Left ventricle myocardium superior (tissue), 1 donor: ENCODE measurements at places on chromosomes 3 and 15. TPM values are rescaled to one million over a fixed set of nuclear protein-coding genes. Genes with fewer than 3 reads are reported as not detected.

Gene IRAK2
- 1.3 TPM for total RNA-seq

- DNase-seq, result peak; percentile 72
These were observed 5.9 kb upstream of the KLHL25 start for GRCh38 chr15:85800478-85801123.

DNA sequence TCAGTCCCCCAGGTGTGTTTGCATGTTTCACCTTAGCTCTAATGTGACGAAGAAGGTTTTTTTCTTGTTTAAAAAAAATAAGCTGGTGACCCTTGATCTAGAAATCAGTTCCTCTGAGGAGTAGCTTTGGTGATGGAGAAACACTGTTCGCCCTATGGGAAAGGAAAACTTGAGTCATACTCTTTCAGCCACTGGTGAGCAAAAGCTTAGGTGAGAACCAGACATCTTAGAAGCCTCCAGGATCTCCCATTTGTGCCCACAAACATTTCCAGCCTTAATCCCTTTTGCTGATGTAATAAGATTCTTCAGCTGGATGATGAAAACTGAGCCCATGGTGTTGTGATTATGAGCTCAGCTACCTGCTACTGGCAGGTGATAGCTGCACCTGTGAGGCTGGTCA, 37.8 kb downstream of the SLC27A2 start:
- no peak for DNase-seq

DNA sequence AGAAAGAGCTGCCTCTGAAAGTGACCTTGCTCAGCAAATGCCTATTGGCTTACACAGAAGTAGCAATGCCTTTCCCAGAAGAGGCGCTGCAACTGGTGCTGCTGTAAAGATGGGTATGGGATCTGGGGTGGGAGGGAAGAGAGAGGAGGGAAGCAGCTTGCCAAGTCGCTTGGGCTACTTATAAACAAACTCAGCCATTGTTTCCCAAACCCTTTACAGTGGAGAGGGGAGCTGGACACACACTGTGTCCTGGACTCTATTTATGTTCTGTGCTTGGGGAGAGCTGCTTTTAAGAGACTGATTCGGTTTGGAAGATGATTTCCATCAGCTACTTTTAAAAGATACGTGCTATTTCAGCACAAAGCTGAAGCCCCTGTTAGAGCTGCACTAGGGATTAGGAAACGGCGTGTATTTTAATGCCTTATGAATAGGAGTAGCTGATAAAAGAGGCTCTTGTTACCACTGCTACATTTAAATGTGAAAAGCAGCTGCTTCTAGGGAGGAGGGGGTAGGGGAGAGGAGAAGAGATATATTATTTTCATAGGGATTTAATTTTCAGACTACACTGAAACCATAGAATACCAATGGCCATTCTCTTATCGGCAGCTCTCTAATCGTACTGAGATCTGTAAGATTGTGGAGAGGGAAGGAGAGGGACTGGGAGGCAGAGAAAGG, 440.6 kb downstream of the MCTP2 start:
- DNase-seq, result no peak

- DNase-seq, result no peak
These were observed 371.2 kb upstream of the ROBO2 start for GRCh38 chr3:76668653-76669052.

DNA sequence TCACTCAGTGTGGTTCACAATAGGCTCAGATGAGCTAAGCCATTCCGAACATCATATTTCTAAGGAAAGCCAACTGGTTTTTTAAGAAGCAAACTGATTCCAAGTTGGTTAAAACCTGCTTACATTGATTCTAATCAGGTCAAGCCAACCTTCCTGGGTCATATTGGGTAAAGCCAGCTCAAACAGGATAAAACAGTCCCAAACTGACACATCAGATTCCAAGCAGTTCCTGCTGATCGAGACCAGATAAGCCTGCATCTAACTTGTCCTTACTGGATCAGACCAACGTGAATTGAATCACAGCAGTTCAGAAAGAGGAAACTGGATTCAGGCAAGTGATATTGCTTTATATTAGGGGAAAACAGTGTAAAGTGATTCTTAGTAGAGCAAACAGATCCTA, 18.6 kb upstream of the THSD4 start:
- DNase-seq, result no peak

DNA sequence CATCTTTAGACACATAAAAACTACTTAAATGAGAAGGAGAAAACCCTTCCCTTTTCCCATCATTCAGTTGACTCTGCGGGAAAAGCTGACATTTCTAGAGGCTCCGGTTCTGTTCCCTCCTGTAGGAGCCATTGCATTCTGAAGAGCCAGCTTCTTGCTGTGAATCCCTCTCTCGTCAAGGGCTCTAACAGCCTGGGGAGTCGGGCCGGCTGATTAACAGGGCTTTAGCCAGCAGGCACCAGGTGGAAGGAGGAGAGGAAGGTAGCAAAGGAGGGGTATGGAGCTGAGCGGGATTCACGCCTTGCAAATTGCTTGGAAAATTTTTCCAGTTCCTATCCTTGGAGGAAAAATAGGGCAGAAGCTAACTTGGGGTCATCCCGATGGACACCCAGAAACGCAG, 108.3 kb upstream of the UBE2E1 start:
- no peak for DNase-seq

Gene C2CD4B
- total RNA-seq, result 1.7 TPM

Gene PRR20G
- not detected for total RNA-seq

Gene CAND2
- 69.2 TPM for total RNA-seq

Gene TMC3
- total RNA-seq, result not detected

DNA sequence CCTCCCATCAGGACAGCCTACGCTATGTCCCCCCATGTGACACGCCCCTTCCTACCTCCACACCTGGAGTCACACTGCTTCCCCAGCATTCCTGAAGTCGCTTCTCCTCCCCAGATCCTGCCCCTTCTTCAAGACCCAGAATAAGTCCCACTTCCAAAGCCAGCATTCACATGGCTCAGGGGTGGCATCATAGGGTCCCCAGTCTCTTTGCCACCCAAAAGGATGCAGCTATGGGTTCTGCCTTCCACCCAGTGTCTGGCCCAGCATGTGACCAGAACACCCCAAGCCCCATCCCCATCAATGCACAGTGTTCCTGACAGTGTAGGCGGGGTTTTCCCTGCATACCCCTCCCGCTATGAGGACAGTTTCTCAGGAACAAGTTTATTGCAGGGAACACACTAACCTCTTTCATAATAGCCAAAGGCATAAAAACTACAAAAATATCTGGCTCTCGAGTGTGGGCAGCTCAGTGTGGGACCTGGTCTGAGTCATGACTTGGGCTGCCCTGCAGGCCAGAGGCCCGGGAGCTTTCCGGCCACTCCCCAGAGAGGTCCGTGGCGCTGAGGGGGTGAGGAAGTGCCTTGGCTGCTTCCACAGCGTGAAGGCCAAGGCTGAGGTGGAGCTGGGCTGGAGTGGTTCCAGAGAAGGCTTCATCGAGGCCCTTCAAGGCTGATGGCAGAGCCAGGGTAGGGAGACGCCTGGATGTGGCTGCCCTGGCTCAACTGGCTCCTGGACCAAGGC, 5.8 kb downstream of the ISLR start:
- peak; percentile 82 for DNase-seq

Gene MESP2
- total RNA-seq, result 0.20 TPM

DNA sequence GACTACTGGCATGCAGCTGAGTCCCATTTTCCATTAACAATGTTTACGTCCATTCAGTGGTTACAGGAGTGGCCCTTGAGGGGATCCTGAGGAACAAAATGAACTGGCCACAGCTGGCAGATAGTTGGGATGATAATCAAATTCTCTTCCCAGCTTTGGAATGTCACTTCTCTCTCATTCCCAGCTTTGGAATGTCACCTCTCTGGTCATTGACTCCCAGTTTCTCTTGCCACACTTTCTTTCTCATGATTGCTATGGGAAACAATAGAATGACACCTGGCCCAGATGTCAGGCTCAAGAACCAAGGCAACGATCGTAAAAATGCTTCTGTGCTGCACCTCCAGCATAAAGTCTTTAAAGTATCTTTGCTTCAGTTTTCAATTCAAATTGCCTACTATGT, 34.0 kb downstream of the ATP13A4 start:
- no peak for DNase-seq

Gene CPLX3
- 4.1 TPM for total RNA-seq

GRCh38 chr3:55609230-55609827, 122.2 kb upstream of the WNT5A start:
- DNase-seq, result no peak

- DNase-seq, result no peak
These were observed 101.0 kb downstream of the OSBPL10 start for GRCh38 chr3:31880020-31880419.

DNA sequence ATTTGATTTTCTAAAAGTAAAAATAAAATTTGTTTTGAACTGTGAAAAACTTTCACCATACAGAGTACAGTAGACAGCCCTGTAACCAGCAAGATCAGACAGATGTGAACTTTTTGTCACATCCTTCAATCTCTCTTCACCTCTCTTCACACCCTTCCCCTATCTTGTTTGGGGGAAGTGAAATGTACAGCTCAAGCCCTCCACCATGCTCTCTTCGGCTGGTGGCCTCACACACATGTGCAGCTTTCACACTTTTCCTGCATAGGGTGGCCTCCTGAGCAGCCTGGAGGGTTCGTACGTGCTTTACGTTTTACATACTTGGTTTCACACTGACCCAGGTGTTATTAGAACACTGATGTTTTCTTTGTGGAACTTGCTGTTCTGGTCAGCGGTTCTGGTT, 86.4 kb downstream of the DNAJB8 start:
- DNase-seq, result no peak

- no peak for DNase-seq
These were observed 125.8 kb upstream of the NPHP3 start for GRCh38 chr3:132847849-132848625.

Gene CCDC39
- total RNA-seq, result not detected

GRCh38 chr15:96413657-96414056, 83.2 kb downstream of the NR2F2 start:
- DNase-seq, result no peak
